ENCODE measurements at places on chromosomes 5 and 9.

DNA sequence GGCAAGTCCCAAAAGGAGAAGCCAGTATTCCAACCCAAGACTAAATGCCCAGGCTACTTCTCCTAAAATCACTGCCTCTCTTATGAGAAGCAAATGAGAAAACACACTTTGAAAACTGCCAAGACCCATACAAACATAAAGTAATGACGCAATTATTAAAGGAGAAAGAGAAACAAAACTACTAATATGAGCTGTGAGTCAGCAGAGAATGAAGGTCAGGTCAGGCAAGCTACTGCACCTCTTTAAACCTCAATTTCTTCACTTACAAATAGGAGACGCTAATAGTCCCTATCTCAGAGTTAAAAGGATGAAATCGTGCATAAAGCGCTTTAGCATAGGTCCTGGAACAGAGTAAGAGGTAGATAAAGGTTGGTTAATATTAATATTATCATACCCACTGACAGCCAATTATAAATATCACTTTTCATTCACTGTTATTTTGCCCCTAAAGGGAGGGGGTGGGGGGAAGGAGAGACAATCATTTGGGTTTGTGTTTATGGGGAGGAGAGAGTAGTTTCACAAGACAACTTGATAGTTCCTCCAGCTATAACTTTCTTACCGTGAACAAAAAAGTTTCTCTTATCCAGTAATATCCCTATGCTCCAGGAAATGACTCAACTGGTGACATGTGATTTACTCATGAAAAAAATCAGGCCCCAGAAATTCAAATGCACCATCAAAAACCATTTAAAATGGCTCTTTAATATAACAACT, 3.6 kb downstream of the PSMB7 start:
- no peak for DNase-seq

DNA sequence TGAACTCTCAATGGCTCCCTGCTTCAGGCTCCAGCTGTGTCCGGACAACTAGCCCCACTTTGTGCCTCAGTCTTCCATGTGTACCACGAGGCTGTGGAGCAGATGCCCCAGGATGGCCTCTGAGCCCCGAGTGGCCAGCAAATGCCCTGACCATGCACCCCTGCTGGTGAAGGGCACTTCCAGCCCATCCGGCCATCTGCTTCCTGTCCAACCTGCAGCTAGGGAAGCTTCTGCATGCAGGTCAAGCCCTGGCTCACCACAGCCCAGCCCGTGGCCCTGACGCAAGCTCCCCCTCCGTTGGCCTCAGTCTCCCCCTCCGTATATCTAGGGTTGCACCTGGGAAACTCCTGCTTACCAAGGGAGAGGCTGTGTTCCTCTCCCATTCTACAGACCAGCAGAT, 4.8 kb downstream of the NINJ1 start:
- DNase-seq: no peak

GRCh38 chr9:123061216-123061615, 27.7 kb downstream of the GPR21 start:
- DNase-seq: no peak

- peak; percentile 42 for DNase-seq
Observed at GRCh38 chr5:132076202-132076830, 2.7 kb downstream of the CSF2 start.

DNA sequence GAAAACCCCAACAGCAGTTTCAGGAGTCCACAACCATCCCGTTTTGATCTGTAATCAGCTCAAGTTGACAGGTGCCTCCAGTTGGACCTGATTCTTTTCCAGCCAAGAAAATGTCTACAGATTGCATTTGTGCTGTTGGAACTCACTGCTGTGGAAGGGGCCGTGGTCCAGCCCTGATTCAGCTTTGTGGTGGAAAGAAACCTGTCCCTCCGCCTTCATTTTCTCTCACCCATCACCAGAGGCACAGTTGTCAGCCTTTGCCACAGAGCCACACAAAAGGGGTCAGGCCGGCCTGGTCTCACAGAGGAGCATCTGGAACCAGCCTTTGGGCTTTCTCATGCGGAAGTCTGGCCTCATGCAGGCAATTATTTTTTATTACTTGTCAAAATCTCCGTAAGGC, 483.6 kb downstream of the GADD45G start:
- DNase-seq: no peak

GRCh38 chr9:85258823-85259370, 482.9 kb downstream of the AGTPBP1 start:
- DNase-seq: no peak

DNA sequence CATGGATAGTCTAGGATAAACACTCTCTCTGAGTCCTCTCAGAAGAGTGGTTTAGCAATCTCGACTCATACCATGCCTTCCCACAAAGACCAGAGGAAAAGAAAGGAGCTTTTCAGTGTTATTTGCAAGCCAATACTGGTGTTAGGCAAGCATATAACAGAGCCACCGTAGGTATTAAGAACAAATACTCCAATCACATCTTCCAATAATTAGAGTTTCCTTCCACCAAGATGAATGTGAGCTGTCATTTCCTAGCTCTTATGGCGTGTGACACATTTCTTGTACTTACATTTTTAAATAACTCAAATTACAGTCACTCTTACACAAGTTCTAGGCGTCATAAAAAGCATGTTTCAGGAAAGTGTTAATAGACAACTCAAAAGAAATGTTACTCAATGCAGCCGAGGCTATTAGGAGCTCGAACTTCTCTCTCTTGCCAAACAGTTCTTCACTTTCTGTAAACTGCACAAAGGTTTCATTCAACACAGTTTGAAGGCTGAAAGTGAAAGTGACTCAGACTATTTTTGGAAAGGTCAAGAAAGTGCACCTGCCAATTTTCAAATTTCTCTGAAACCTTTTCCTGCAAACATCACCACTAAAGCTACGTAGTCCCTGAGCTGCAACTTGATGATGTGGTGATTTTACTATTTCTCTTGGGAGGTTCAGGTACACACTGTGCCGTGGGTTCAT, 153.8 kb downstream of the AUH start:
- peak; percentile 59 for DNase-seq

- no peak for DNase-seq
Observed at GRCh38 chr5:98214240-98215051, 559.0 kb upstream of the RGMB start.

- DNase-seq: peak; percentile 52
Observed at GRCh38 chr9:130707225-130707976, 13.8 kb downstream of the EXOSC2 start.

- no peak for DNase-seq
Observed at GRCh38 chr5:88322785-88323184, 54.1 kb upstream of the TMEM161B start.

DNA sequence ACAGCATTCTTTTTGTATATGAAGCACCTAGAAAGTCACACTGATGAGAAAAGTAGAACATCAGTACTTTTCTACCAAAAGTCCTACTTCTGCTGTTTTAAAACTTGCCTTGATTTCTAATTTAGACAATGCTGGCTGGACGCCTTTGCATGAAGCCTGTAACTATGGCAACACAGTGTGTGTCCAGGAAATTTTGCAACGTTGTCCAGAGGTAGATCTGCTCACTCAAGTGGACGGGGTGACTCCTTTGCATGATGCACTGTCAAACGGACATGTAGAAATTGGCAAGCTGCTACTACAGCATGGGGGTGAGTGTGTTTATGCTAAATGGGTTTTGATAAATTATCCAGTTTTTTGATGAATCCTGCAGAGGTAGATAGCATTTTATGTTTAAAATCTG, 73.5 kb downstream of the SLF1 start:
- no peak for DNase-seq

DNA sequence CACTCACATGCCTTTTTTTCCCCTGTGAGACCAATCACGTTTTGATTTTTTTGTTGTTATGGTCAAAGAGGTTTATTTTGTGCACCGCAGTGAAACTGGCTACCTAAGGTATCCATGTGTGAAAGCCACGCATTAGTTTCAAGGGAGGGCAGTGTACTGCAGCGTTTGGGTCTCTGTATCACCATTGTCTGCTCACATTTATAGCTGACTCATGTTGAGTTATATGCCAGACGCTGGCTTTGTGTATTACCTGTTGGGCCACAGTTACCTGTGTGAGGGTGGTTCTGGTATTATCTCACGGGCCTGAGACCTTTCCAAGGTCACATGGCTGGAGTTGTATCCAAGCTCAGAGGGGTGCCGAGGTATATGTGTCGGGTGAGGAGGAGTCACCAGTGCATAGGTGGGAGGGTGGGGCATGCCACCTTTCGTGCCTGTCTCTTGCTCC, 75.8 kb downstream of the ARHGAP26 start:
- DNase-seq: no peak

GRCh38 chr9:60545878-60546385, 368.3 kb upstream of the SPATA31A5 start:
- DNase-seq: no peak

DNA sequence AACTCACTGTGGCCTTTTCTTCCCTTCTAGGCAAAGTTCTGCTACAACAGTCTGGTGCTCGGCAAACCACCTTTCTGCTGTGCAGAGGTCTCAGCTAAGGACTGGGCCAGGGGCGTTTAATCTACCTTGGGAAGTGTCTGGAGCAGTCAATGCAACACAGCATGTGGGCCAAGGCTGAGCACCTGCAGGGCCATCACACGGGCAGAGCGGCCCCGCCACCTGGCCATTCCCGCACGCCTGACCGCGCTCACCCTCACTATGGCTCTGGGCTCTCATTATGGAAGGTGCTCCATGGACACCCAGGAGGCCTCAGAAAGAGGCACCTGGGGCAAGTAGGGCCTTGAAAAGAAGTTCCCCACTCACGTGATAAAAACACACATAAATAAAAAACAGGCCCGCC, 65.7 kb upstream of the TBC1D9B start:
- DNase-seq: no peak

GRCh38 chr9:10867194-10867593, 254.4 kb upstream of the PTPRD start:
- DNase-seq: no peak

DNA sequence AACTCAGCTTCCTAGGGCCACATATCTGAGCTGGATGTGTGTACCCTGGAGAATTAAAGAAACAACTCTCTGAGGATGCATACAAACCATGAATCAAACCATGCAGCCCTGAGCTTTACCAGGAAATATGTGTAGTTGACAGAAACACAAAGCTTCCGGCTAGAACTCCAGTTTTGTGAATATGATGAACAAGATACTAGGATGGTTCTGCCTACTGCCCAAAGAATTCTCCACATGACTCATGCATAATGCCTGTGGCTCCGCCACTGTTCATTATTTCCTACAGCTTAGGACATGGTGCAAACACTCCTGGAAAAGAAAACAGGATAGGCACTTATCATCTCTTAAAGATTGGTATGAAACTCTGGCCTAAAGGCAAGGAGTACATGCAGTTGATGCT, 343.4 kb downstream of the DNAH5 start:
- no peak for DNase-seq

- DNase-seq: no peak
Observed at GRCh38 chr9:75134495-75134894, 46.2 kb downstream of the OSTF1 start.

DNA sequence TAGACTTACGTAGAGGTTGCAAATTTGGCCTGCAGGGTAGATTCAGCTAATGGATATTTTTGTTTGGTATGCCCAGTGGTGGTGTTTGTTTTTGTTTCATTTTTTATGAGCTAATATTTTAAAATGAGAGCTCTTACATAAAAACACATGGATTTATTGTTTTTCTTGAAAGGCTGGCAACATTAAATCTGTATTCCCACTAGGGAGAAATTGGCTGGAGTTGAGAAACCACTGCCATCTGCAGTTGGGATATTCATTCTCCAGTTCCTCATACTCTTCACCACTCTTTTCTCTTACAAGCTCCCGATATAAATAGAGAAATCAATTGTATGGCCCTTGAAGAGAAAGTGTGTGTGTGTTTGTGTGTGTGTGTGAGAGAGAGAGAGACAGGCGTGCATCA, 143.3 kb downstream of the ALDH1A1 start:
- DNase-seq: no peak

- DNase-seq: no peak
Observed at GRCh38 chr9:134948149-134948548, 30.4 kb upstream of the FCN1 start.

GRCh38 chr5:133251296-133252132, 199.7 kb downstream of the HSPA4 start:
- no peak for DNase-seq

GRCh38 chr9:138073808-138074207, 196.2 kb downstream of the CACNA1B start:
- DNase-seq: no peak

- DNase-seq: no peak
Observed at GRCh38 chr9:28134446-28134976, 561.2 kb upstream of the C9orf72 start.

- no peak for DNase-seq
Observed at GRCh38 chr5:73280821-73281746, 108.1 kb downstream of the TMEM174 start.

DNA sequence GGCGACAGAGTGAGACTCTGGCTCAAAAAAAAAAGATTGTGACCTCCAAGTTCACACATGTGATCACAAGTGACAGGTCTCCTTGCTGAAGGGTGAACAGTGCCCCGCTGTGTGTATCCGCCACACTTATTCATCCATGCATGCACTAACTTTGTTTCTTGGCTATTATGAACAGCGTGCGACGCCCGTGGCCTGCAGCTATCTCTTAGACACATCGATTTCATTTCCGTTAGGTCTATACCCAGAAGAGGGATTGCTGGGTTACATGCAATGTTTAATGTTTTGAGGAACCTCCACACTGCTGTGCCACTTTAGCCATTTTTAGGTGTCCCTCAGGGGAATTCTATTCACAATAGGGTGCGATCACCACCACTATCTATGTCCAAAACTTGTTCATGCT, 12.1 kb upstream of the EGFL7 start:
- DNase-seq: no peak

- no peak for DNase-seq
Observed at GRCh38 chr5:133482028-133482427, 130.3 kb downstream of the FSTL4 start.

DNA sequence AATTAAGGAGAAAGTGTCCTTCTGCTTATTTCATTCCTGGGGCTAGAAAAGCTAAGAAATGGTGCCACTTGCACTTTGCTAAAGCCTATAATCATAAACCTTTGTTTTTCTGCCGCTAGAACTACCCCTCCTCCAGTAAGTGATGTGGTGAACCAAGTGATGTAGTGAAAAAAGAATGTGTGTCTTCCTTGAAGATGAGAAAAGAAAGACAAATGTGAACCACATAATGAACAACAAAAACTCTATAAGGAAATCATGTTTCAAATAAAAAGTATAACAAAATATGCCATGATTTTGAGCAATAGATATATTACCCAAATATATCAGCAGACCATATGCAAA, 179.0 kb upstream of the SGCD start:
- DNase-seq: no peak
